ENCODE measurements at places on chromosomes 2 and 18. TPM values are rescaled to one million over a fixed set of nuclear protein-coding genes. Genes with fewer than 3 reads are reported as not detected.

SERPINB11 gene
- total RNA-seq: not detected

ZNF142 gene
- total RNA-seq: 3.5 TPM

GRCh38 chr2:187266147-187266546 is 181.9 kb downstream of the CALCRL start:
- DNase-seq: no peak

DNA sequence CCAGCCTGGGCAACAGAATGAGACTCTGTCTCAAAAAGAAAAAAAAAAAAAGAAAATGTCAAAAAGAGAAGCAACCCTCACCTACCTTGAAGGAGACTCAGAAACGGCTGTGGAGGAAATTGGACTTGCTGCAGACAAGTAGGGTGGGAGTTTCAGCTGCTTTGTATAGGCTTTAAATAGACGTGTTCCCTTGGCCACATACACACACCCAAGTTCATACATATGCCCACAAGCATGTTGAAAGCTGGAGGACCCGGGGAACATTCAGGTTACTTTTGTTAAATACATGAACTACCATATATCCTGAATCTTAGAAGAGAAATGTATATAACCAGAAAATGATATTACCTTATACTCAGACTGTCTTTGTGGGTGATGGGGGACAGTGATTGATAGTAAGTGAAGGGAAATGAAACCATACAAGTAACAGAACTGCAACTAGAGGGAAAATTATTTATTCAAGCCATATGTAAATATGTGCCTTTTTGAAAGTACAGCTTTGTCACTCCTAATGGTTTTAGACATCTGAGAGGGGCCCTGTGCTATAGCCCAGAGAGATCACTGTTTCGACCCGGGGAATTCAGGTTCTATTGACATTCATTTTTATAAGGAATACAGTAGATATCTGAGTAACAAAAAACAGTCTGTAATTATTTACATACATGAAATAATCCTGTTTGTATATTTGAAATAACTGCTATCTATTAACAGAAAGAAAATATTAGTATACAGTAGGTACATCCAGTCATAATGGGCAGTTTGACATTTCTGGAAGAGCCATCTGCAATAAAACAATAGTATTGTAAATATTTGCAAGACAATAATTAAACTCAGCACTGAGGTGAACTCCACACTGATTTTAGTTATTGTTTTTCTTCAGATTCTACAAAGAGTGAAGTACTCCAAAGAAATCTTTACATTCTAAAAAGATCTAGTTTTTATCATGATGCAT is 48.0 kb upstream of the TGIF1 start:
- no peak for DNase-seq

TBC1D8 gene
- 22.8 TPM for total RNA-seq

- DNase-seq: no peak
Observed at GRCh38 chr18:76754351-76754750, 68.0 kb upstream of the ZNF236 start.

UGT1A6 gene
- total RNA-seq: 206 TPM

DNA sequence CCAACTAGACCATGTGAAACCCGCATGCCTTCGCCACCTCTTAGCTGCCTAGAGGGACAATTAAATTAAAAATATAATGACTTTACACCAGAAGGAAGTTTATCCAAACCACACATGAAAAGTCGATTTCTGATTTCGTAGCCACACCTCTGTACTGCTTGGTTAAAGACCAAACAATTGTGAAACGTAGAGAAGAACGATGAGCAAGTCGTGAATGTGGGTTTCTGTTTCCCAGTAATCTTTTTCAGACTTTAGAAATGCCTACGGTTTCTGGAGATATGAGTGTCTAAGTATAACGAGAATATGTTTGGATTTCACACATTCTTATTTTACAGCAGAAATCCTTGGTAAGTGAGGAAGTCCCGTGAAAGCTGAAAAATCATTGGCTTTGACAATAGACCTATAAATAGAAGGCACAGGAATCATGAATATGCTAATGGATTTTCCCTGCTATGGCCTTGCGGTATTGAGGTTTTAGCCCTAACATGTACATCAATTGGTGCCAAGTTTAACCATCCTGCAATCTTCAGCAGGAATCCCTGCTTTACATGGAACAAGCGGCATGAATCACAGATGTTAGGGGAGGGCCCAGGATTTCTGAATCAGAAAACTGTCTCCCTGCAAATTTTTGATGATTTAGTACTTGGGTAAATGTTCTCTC is 105.6 kb downstream of the TTC32 start:
- DNase-seq: no peak

TLX2 gene
- not detected for total RNA-seq

GRCh38 chr2:112916625-112917247 is 5.8 kb downstream of the IL37 start:
- no peak for DNase-seq

GRCh38 chr2:36399050-36399449 is 43.5 kb downstream of the CRIM1 start:
- DNase-seq: no peak

DNA sequence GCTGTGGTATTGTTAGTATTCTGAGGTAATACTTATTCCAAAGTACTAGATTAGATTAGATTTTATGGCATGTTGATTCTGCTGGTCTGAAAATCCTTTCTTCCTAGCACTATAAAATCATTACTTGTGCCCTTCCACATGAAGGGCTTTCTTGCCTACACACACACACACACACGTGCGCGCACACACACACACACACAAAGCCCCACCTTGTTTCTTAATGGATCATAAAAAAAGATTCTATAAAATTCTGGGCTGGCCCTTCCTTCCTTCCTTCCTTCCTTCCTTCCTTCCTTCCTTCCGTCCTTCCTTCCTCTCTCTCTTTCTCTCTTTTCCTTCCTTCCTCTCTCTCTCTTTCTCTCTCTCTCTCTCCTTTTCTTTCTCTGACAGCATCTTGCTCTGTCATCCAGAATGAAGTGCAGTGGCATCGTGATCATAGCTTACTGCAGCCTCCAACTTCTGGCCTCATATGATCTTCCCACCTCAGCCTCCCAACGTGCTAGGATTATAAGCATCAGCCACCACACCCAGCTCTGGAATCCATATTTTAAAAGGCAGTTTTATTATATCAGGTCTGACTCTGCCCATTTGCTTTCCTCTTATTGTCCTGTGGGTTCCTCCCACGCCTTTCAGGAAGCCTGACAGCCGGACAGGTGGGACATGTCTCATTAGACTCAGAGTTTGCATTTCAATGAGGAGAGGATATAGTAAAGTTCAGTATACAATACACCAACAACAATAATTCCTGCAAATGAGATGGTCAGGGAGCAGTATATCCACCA is 321.1 kb downstream of the PIK3C3 start:
- DNase-seq: no peak

DNA sequence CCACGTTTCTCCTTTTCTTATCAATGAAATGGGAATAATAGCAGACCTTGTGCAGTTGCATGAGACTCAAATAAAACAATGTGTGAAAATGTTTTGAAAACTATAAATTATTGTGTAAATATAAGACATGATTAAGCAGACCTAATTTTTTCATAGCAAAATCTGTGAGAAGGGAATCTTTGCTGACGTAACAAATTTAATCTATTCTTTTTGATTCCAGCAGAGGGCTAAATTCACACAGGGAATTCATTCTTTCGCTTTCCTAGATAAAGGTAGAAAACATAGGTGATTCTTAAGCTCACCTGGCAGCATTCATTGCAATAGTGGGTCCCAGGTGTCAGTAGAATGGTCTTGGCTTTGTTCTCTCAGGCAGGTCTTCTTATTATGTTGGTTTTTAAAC is 450.0 kb upstream of the GCFC2 start:
- DNase-seq: no peak

ALPP gene
- total RNA-seq: not detected

DNA sequence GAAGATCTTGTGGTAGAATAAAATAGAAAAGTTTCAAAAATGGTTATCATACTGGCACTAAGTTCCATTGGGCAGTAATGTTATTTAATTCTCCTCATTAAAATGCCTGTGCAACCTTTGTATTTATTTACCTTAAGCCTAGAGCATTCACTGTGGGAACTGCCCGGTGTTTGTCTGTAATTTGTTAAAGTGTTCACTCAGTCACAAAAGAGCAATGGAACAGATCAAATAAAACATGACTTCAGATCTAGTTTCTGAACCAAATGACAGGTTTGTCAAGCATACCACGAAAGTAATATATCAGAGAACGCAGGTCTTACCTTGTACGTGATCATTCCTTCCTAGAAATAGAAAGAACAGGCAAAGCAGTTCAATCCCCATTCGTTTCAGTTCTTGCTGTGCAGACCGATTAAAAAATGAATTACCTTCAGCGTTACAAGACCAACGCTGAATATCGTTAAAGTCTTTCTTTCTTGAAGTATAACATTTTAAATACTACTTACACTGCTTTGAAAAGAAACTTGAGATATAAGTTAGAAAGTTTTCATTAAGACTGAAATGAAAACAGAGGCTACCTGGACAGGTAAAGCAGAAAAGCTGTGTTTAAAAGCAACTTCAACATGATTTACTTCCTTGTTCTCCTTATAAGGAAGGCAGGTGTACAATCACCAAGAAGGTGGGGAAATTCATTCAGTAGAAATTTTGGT is at the start of gene ITGB6:
ITGB6 (minus strand) TSS at position 590 of the 707 bp plus-strand sequence; CDS start at position 381, 209 bp downstream.
- DNase-seq: peak; percentile 60

DNA sequence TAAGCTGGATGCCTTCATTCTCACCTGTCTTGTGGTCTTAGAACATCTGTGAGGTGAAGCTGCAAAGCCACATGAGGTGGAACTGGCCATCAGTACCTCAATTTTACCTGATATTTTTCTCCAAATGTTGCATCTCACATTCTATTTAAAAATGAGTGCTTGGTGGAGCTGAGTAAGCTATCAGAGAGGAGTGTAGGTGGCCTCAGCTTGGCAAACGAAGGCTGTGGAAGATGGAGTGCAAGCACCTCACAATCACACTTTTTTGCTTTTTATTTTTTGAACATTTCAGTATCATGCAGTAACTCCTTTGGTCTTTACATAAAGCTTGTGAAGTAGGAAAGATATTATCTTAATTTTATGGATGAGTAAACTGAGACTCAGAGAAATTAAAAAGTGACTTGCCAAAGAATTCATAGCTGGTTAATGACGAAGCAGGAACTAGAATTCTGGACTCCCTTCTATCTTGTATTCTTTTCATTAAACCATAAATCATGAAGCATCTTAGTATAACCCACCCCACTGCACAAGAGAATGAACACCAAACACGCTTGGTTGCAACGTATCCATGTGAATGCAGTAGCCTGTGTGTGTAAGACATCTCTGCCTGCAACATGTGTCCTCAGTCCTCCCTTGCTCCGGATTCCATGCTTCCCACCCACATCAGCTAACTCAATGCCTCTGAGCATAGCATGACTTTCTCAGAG is 27.2 kb downstream of the C2orf49 start:
- DNase-seq: no peak

GRCh38 chr2:182506606-182507005 is 79.8 kb upstream of the PDE1A start:
- DNase-seq: peak; percentile 40

GRCh38 chr18:62494764-62495163 is 28.1 kb upstream of the ZCCHC2 start:
- DNase-seq: no peak

DNA sequence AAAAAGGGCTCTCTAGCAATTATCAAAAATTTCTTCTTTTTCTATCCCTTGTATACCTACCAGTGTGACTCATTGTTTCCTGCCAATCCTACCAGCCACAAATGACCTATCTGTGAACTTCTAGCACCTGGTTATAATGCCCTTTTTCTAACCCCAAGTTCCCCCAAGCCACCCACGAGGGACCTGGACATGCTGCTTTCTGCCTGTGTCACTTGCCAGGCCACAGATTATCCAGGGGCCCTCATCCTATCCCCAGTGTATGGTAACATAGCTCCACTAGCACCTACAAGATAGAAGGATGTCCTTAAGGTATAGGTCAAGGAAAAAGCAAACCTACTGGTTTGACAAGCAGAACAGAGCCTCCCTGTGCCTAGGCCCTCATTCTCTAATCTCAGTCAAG is 26.8 kb downstream of the AAK1 start:
- DNase-seq: peak; percentile 71

GRCh38 chr2:105502625-105503334 is 103.9 kb upstream of the FHL2 start:
- DNase-seq: peak; percentile 68

GRCh38 chr18:21069468-21069867 is 42.1 kb downstream of the ROCK1 start:
- DNase-seq: no peak

GRCh38 chr2:160876765-160877164 is 283.5 kb upstream of the TANK start:
- DNase-seq: peak; percentile 19

GRCh38 chr2:98296440-98296839 is 49.8 kb upstream of the CNGA3 start:
- no peak for DNase-seq

GRCh38 chr2:232925821-232926156 is 55.7 kb downstream of the SNORC start:
- no peak for DNase-seq

Measured in renal cortical epithelial cell (primary cell).